Activated CD4-positive, alpha-beta memory T cell treated with anti-CD3 and anti-CD28 coated beads, Interleukin-2, amount 10 ng/mL, durations not matched to agents 7 days and 5 days (primary cell): ENCODE measurements at places on chromosomes 4 and X.

DNA sequence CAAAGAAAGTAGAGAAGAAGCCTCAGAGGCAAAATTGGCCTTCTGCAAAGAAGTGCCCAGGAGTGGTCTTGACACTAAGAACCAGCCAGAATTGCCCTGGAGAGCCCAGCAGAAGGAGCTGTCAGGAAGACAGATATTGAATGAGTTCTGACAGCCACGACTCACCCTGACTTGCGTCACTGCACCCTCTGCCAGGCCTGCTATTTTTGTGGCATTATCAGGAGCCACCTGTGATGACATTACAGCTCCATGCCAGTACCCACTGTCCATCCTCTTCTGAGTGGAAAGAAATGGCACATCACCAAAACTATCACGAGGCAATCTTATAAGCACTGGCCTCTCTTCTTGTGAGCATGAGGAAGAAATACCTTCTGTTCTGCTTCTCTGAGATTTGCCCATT, 67.7 kb downstream of the SMIM20 start:
- DNase-seq: no peak

DNA sequence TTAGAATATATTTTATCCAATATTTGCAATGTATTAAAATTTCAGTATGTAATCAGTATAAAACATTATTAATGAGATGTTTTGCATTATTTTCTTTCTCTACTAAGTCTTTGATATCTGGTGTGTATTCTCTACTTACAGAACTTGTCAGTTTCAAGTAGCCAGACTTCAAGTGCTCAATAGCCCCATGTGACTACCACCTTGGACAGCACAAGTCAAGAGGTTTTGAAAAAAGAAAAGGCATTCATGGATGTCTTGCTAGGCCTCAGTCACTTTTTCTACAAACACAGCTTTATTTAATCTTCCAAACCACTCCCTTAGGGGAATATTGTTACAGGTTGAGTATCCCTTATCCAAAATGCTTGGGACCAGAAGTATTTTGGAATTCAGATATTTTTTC, 189.4 kb downstream of the QDPR start:
- DNase-seq: no peak

DNA sequence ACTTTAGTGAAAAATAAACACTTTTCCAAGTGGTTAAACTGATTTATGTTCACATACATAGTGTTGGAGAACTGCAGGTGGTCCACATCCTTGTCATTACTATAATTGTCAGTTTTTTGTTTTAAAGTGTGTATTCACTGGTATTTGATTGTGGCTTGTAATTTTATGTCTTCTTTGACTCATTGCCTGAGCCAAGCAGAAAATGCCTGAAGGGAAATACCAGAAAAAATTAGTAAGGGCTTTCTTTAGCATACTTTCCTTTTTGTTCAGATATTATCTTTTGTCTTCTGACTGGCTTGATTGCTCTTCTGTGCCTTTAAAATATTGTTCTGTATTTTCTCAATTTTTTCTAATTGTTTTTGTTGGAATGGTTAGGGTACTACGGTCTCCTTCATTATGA, 981.3 kb downstream of the C4orf33 start:
- DNase-seq: no peak

GRCh38 chr4:123613586-123614344, 217.2 kb downstream of the SPRY1 start:
- DNase-seq: no peak

- DNase-seq: peak; percentile 28
These were observed 1.0 kb downstream of the RASGEF1B start for GRCh38 chr4:81470456-81471297.
